NCI-H1105 treated with DMSO at 0.1 percent for 48 hours (cell line): ENCODE measurements at places on chromosomes 16 and 17.

DNA sequence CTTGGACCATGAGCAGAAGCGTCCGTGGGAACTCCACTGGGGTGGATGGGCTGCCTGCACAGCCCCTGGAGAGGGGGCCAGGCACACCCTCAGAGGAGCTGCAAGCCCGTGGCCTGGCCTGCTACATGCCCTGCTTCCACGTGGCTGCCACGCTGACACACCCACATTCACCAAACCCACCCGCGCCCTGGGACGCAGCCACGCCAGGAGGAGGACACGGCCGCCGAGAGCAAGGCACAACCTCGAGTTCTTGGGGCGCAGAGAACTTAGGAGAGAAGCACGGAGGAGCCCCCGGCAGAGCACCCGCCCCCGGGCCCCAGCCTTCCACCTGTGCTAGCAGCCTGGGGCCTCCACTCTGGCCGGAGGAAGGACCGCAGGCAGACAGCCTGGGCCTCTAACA, 18.8 kb downstream of the CASKIN1 start:
- no peak for DNase-seq

GRCh38 chr17:80509311-80509710, 32.9 kb upstream of the NPTX1 start:
- no peak for DNase-seq

- DNase-seq, result no peak
These were observed 186.6 kb downstream of the C16orf78 start for GRCh38 chr16:49560004-49560830.

GRCh38 chr16:3212006-3212405, 23.0 kb downstream of the ZNF200 start:
- DNase-seq, result no peak

DNA sequence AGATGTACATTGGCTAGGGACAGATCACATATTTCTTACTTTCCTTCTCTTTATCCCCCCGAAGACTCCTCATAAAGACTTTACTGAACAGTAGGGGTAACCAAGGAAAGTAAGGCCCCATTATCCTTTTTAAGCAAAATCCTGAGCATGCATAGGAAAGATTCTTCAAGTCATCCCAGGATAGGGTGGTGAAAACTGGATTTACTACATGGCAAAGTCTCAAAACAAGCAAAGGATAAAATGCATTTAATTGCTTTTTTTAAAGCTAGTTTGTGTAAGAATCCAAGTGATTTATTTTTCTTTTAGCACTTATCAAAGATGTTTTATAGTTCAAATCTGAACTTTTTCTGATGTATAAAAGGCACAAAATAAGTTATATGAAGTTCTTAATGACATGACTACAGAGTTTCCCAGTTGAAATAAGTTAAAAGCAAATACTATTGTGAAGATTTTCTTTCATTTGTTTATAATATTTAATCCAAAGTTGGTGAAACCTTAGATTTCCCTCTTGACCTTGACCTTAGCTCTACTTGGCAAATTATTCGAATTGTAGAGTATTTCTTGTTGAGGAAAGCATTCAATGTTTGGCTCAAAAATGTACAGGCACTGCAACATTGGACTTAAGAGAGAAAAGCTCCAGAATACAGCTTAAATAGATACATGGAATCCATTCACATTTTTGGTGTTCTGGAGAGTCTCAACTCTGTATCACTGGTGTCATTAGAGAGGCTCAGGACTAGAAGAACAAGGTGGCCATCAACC, 104.3 kb downstream of the ABCA8 start:
- no peak for DNase-seq

- no peak for DNase-seq
These were observed 31.5 kb downstream of the NLK start for GRCh38 chr17:28074010-28074409.
